Left ventricle myocardium inferior (tissue), 1 donor: ENCODE measurements at places on chromosomes 12 and 14.

GRCh38 chr14:81466854-81467253 lies 66.7 kb upstream of the STON2 start:
- H3K36me3 ChIP-seq: peaks cover under 1% of the 10 kb centered on the region
- no peaks in the 10 kb centered on the region for H3K27me3 ChIP-seq
- H3K4me1 ChIP-seq: peaks cover 9% of the 10 kb centered on the region

GRCh38 chr12:32671930-32672780 lies 6.9 kb upstream of the DNM1L start:
- H3K27me3 ChIP-seq: no peaks in the 10 kb centered on the region
- H3K4me1 ChIP-seq: peaks cover 3% of the 10 kb centered on the region
- H3K27ac ChIP-seq: no peak overlapping the region
- H3K36me3 ChIP-seq: no peaks in the 10 kb centered on the region
- H3K4me3 ChIP-seq: no peak overlapping the region

DNA sequence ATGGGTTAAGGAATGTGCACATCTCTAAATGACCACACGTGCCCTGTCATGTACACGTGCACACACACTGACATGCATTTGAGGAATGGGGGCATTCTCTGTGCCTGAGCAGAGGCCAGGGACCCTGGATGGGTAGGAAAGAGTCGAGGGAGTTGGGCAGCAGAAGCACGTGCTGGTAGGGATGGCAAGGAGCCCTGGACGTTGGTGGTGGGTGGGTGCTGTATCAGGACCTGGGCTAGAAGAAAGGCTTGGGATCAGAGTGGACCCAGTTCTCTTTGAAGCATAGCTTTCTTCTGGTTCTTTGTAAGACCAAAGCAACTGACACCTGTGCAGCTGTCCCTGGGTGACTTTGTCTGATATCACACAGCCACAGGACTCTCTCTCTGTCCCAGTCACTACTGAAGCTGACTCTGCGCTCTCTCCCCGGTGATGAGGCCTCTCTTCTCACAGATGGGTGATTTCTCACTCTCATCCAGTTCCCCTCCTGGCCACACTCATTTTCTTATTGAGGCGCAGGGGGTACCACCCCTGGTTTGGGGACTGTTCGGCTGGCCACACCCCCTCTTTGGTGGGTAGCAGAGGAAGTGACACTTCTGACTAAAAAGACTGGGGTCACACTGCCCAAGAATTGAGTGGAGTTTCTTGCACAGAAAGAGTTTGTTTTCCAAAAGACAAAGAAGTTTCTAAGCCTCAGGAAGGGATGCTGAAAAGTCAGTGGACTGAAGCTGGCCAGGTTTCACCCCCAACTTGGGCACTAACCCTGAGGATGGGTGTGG lies 171.7 kb upstream of the RTL1 start:
- H3K27me3 ChIP-seq: peaks cover 100% of the 10 kb centered on the region
- H3K27ac ChIP-seq: no peak overlapping the region
- no peaks in the 10 kb centered on the region for H3K36me3 ChIP-seq
- peaks cover 9% of the 10 kb centered on the region for H3K4me1 ChIP-seq

DNA sequence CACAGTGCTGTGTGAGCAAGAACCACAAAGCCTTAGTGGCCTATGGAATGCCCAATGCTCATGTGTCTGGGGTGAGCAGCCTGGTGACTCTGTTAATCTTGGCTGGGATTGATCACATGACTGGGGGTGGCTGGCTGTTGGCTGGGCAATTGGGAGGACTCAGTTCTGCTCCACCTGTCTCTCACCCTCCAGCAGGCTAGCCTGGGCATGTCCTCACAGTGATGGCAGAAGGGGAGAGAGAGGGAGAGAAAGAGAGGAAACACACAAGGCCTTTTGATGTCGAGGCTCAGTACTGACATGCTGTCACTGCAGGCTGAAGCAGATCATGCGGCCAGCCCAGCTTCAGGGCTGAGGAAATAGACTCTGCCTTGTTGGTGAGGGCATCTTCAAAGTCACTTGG lies 136.8 kb downstream of the TBX5 start:
- H3K27me3 ChIP-seq: peaks cover 38% of the 10 kb centered on the region
- no peak overlapping the region for H3K27ac ChIP-seq
- no peaks in the 10 kb centered on the region for H3K36me3 ChIP-seq
- peaks cover 6% of the 10 kb centered on the region for H3K4me1 ChIP-seq

DNA sequence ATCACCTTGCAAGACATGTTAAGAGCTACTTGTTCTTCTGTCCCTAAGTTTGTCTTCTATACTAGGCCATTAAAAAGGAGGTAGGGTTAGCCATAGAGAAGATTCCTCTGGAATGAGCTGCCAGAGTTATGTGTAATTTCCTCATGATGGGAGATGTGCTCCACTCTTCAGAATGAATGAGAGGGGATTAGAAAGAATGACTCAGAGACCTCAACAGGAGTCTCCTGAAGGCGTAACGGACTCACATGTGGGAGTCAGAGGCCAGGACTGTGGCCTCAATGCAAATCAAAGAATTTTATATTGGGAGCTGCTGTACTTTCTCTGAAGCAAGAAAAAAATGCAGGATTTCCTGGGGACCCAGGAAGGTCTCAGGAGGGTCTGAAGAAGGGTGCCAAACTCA lies 87.8 kb upstream of the ATXN7L3B start:
- no peaks in the 10 kb centered on the region for H3K36me3 ChIP-seq
- no peak overlapping the region for H3K27ac ChIP-seq
- H3K4me3 ChIP-seq: no peak overlapping the region
- H3K4me1 ChIP-seq: no peaks in the 10 kb centered on the region

GRCh38 chr12:84361651-84362551 lies 550.7 kb downstream of the SLC6A15 start:
- H3K4me1 ChIP-seq: no peaks in the 10 kb centered on the region
- H3K27ac ChIP-seq: no peak overlapping the region
- no peaks in the 10 kb centered on the region for H3K27me3 ChIP-seq

DNA sequence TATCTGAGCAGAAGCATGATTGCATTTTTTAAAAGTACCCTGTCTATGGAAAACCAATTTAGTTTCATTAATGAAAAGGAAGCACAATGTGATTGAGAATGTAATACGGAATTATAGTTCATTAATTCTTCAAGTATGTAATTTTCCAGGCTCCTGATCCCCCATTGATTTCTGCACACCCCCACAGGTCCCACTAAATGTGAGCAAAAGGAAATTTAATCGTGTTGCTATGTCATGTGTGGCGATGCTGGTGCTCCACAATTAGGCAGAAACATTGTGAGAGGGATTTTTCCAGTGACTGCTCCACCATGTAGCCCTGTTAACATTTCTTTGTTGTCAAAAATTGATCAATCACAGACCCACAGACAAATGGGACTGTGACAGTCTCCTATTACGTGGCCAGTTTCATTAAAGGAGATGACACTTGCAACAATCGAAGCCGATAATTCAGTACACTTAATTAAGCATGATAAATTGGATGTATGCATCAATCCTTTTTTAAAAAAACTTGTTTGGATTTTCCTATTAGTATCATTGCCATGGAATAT lies 306.0 kb downstream of the NELL2 start:
- H3K27ac ChIP-seq: no peak overlapping the region
- no peak for DNase-seq
- no peaks in the 10 kb centered on the region for H3K4me1 ChIP-seq
- no peaks in the 10 kb centered on the region for H3K36me3 ChIP-seq

DNA sequence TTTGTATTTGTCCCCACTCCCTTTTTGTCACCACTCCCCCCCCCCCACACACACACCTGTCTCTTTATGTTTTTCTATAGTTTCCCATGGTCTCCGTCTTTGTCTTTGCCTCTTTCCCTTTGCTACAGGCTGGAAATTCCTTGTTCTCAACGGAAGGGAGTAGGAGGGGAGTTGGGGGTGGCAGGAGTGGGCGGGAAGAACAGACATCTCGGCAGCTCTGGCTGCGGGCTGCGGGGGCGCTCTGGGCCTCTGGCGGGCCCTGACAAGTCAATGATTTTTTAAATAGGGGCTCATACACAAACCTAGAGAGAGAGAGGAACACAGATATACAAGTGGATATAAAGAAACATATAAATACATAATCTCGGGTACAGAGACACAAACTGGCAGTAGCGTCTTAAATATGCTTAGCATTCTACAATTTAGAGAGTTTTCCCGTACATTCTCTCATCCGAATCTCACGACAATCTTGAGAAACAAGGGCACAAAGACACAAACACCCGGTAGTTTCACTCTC lies 2.4 kb upstream of the NAB2 start:
- H3K4me1 ChIP-seq: peaks cover 54% of the 10 kb centered on the region
- DNase-seq: peak; percentile 74
- H3K4me3 ChIP-seq: peak overlapping the region; percentile 95
- H3K36me3 ChIP-seq: peaks cover 8% of the 10 kb centered on the region

- peak overlapping the region; percentile 28 for H3K27ac ChIP-seq
- no peak overlapping the region for H3K4me3 ChIP-seq
- no peaks in the 10 kb centered on the region for H3K36me3 ChIP-seq
- H3K4me1 ChIP-seq: peaks cover 21% of the 10 kb centered on the region
- DNase-seq: no peak
- H3K27me3 ChIP-seq: no peaks in the 10 kb centered on the region
Observed at GRCh38 chr12:50016501-50017475, 8.5 kb downstream of the RACGAP1 start.

DNA sequence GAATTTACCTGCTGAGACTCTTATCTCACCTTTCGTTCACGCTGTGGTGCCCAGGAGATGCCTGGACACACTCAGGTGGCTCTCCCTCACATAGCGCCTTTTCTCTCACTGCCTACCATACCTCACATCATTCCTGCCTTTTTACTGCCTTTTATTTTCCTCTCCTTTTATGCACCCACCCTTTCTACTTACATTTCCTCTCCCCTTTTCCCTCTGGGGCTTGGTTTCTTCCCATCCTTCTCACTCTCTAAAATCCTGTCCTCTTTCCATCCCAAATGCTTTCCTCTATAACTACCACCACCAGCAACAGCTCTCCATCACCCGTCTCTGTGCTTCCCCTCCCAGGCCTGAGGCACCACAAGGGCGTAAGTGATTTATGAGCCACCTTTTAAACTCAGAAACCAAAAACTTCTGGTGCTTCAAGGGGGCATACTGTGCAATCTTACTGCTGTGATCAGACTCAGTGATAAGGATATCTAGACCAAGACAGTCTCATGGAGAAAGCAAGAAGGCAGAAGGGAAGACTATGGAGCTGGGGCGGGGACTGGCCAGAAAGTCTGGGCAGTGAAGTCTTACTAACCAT lies 32.7 kb upstream of the SMUG1 start:
- H3K4me3 ChIP-seq: no peak overlapping the region
- DNase-seq: no peak
- peaks cover 13% of the 10 kb centered on the region for H3K27me3 ChIP-seq
- no peak overlapping the region for H3K27ac ChIP-seq

DNA sequence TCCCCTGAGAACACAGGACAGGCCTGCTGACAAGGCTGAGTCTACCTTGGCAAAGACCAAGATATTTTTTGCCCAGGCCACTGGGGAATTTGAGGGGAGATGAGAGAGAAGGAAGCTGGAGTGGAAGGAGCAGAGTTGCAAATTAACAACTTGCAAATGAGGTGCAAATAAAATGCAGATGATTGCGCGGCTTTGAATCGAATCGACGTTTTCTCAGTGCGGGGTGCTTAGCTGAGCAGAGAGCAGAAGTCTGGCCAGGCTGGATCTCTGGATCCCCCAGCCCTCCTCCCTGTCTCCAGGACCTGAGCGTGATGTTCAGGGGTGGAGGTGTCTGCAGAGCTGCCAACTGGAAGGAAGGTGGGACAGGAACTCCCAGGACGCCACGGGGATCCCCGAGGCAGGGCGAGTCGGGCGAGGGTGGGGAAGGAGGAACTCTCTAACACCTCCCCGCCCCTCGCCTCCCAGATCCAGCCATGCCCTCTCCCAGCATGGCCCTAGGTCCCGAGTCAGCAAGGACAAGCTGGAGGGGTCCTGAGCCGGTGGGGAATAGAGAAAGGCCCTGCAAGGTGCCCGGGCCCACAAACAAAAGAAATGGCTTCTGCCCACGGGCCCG lies 527 bp upstream of the CARMIL3 start:
- no peaks in the 10 kb centered on the region for H3K36me3 ChIP-seq
- peaks cover 18% of the 10 kb centered on the region for H3K4me1 ChIP-seq
- H3K4me3 ChIP-seq: peak overlapping the region; percentile 73
- peaks cover 17% of the 10 kb centered on the region for H3K27me3 ChIP-seq
- H3K27ac ChIP-seq: peak overlapping the region; percentile 56

GRCh38 chr12:46265102-46265501 lies 3.7 kb downstream of the SLC38A1 start:
- no peaks in the 10 kb centered on the region for H3K36me3 ChIP-seq
- peaks cover 37% of the 10 kb centered on the region for H3K27me3 ChIP-seq
- peak overlapping the region; percentile 86 for H3K27ac ChIP-seq
- peaks cover 89% of the 10 kb centered on the region for H3K4me1 ChIP-seq
- peak overlapping the region; percentile 77 for H3K4me3 ChIP-seq
- DNase-seq: no peak

DNA sequence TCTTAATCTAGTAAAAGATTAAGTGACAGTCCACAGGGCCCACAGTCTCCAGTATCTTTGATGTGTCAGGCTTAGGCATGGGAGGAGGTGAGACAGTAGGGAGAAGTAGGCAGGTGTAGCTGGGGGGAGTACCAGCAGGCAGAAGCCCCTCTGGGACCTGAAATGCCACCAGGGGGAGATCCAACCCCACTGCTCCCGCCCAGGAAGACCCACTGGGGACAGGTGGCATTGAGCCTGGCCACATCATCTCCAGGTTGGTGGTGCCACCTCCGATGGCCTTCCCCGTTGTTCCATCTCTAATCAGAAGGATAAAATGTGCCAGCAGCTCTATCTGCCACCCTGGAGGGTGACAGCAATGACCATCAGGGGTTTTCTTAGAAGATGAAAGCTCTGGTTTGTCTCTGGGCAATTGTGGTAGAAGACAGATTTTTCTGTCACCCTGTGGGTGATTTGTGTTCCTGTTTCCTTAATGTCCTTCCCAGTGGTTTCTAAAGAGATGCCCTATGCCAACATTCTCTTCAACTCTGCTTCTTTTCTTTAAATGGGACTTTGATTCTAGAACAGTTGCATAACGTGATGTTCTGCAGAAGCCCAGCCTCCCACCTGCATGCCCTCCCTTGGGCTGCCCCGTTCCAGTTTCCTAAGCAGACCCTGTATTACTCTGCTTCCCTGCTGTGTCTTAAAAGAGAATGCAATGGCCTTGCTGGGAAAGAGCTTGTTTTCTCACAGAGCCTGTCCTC lies 12.3 kb upstream of the SERPINA12 start:
- no peak for DNase-seq
- H3K27ac ChIP-seq: no peak overlapping the region
- H3K36me3 ChIP-seq: no peaks in the 10 kb centered on the region

DNA sequence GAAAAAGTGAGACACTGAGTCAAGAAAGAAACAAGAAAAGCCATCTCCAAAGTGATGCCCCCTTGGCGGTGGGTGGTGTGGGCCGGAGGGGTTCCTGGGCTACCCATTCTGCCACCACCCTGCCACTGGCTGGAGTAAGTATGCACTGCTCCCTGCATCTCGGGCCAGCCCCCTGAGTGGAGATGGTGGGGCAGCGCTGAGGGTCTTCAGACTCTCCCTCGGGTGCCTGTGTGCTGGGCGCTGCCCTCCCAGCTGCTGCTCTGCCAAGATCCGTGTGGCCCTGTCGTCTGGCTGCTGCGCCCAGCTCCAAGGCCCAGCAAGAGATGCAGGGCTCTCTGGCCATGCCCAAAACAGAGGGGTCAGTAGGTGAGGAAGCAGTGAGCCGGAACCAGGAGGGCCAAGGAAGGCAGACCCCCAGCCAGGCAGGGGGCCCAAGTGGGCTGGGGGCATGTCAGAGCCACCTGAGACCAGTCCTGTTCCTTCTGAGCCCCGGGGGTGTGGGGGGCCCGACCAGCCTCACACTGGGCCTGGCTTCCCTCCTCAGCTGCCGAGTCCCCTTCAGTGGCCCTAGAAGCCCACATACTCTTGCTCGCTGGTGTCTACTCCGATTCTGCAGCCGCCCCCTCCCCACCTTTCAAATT lies 5.2 kb downstream of the GPR132 start:
- H3K27ac ChIP-seq: peak overlapping the region; percentile 92
- DNase-seq: no peak
- peak overlapping the region; percentile 51 for H3K4me3 ChIP-seq
- H3K27me3 ChIP-seq: peaks cover 30% of the 10 kb centered on the region
- H3K36me3 ChIP-seq: no peaks in the 10 kb centered on the region
- peaks cover 68% of the 10 kb centered on the region for H3K4me1 ChIP-seq
